Kasumi-1 (cell line): ENCODE measurements at places on chromosomes 1 and 21.

DNA sequence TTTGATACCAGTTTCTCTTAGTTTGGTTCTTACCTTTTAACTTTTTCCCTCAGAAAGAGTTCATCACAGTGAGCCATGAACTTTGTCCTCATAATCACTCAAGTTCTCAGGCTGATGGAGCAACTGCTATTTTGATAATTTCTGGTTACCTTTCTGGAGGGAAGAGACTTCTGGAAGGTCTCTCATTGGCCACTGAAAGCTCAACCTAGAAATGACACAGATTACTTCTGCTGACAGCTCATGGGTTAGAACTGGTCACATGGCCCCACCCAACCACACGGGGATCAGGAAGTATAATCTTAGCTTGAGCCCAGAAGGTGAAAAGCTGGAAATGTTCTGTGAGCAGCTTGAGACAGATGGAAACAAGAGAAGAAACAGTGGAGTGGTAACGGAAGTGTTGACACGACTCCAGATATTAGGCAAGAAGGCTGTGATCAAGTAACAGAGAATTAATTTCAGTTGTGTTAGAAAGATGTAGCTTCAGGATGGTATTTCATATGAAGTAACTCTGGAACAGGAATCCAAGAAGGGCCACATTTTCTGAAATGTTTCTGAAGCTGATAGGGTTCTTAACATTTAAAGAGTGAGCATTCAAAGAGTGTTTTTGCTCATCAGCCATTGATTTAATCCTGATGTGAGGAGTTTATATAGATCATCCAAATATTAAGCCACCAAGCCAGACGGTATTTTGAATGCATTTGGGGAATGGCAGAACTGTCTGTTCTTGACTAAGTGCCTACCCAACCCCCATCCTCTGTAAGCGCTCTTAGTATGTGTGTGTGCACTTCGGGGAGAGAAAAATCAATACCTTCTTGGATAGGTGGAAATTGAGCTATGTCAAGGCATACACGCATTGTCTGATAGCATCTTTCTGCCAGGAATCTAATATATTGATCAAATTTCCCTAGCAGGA lies 21.9 kb upstream of the XPR1 start:
- no peak for DNase-seq

GRCh38 chr1:190169311-190170067 lies 308.2 kb downstream of the BRINP3 start:
- no peak for DNase-seq

DNA sequence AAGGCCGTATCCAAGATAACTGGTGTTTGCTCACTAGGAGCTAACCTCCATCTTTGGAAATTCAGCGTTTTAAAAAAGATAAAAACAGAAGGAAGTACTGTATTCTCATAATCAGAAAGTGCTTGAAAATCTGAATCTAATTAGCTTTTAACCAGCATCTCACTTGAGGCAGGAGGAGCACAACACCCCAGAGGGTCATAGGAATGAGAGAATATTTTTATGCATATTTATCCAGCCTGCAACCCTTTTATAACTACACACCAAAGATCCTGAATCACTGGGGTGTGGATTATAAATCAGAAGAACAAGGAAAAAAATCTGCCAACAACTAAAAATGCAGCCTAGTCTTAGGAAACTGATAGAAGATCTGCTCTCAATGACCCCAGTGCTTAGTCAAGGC lies 68.0 kb upstream of the PTCH2 start:
- no peak for DNase-seq

GRCh38 chr21:38343691-38344090 lies 86.9 kb downstream of the KCNJ15 start:
- DNase-seq = no peak

DNA sequence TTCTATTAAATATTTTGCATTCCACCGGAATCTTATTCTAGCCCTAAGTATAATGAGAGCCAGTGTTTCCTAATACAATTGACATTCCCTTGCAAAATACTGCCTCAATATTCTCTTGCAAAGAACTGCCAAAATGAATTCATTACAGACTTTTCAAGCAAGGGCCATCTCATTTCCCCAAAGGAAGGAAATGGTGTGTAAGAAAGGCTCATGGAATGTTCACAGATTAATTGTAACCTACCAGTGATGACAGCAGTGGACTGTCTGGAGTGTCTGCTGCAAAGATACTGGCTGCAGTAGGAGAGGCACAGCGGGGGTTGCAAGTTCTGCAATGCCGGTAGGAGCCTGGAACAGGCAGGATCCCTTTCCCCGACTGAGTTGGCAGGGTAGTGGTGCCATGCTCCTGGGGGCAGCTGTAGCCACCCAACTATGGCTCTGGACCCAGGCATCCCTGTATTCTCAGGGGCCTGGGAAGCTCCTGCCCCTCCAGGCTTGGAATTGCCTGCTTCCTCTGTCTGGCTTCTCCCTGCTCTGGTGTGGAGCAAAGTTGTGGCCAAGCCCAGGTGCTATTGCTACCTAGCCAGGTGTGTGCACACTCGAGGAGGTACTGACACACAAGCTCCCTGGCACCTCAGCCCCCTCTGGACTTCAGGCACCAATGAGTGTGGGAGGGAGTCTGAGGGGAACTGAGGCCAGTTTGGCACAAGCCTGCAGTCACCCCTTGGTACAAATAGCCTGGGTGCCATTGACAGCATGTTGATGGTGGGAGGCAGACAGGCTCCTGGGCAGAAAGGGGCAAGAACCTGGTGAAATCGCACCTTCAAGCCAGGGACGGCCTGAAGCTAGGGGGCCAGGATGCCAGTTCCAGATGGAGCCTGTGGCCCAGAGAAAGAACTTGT lies 1371.0 kb downstream of the KCNT2 start:
- DNase-seq = no peak
